ENCODE measurements at places on chromosomes 13 and 19. TPM values are rescaled to one million over a fixed set of nuclear protein-coding genes. Genes with fewer than 3 reads are reported as not detected.

Gene TEX101
- total RNA-seq = not detected

Gene FUT2
- total RNA-seq = not detected

Gene GARIN5A
- 2.4 TPM for total RNA-seq

Gene ZNF578
- not detected for total RNA-seq

Gene C19orf67
- total RNA-seq = not detected

Gene ZNF221
- total RNA-seq = 0.51 TPM

Gene TPTE2
- not detected for total RNA-seq

Gene OLFM4
- not detected for total RNA-seq

Gene TLE2
- 3.1 TPM for total RNA-seq

Gene MYO9B
- total RNA-seq = 34.5 TPM

Gene CGB3
- not detected for total RNA-seq

Gene TBXA2R
- 0.99 TPM for total RNA-seq

Gene SMARCA4
- 9.0 TPM for total RNA-seq

Gene UPK1A
- 0.52 TPM for total RNA-seq

Gene ARHGAP33
- 9.3 TPM for total RNA-seq

Gene ZIC2
- total RNA-seq = 6.5 TPM

Gene SIGLEC7
- not detected for total RNA-seq

Gene TLE6
- 4.4 TPM for total RNA-seq

Gene MYPOP
- total RNA-seq = 10.1 TPM

Gene CYP2S1
- 19.9 TPM for total RNA-seq

All from A549 treated with Hydrocortisone at 1 μM for 4 hours (cell line).